Neural progenitor cell (in vitro differentiated cells): ENCODE measurements at places on chromosomes 2 and 18.

GRCh38 chr2:38106405-38107094 lies 30.6 kb upstream of the CYP1B1 start:
- no peak for DNase-seq

DNA sequence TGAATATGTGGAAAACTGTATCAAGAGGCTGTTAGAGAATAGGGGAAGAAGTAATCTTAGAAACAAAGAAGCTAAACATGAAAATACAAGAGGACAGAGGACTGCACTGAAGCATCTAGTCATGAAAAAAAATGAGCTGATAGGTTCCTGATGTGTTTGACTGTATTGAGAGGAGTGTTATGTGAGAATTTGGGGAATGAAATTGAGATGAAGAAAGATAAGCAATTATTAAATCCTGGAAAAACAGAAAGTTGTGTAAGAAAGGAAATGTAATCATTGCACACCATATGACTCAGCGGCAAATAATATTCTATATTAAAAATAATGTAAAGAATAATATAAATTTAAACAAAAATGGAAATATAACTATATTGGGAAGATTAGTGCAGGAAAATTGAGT lies 71.2 kb downstream of the SEMA4F start:
- DNase-seq, result no peak

DNA sequence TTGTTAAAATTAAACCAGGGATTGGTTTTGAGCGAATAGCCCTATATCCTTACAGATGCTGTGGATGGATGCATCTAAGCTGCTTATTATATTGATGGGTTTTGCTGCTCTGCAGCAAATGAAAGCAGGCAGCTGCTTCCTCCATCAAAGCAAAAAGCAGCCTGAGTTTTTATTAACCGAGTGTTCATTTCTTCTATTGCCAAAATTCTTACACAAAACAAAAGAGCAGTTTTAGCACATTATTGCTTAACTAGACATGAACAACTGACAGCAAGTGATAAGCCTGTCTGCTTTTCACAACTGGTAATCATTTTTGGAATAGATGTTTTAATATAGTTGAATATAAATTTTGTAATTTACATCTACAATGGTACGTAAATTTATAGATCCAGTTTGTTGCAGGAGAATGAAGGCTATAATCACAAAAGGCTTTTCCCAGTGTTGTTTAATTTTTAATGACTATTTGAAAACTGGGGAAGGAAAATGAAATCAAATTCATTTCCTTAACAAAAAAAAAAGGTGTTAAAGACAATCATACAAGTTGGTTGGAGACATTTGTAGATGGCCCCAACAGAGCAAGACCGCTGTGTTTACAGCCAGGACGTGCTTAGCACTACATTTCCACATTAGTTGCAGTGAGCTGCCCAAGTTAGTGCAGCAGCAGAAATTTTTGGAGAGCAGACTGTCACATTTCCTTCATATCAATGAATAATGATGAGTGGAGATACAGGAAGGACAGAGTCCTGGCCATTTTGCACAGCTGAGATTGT lies 253.6 kb upstream of the SIX3 start:
- DNase-seq, result no peak

DNA sequence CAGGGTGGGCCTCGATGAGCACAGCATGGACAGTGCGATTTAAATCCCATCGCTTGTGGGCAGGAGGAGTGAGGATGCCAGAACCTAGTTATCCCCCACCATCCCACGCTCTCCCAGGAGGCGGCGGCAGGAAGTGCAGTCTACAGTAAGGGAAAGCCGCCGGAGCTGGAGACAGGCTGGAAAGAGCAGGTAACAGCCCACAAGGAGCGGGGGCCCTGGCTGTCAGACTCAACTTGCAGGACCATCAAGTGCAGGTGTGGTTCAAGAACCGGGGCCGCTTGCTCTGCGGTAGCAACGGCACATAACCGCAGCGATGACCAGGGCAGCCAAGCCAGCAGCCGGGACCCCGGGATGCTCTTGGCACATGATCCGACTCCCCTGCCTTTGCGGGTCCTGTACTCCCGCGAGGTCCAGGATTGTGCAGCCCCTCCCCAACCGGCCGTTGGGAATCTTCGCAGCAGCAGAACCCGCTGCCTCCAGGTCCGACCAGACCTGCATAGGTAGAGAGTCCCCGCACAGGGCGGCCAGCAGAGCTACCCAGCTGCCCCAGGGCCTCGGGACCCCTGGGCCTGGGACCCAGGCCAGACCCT lies 82.1 kb downstream of the BIN1 start:
- DNase-seq, result peak; percentile 78

DNA sequence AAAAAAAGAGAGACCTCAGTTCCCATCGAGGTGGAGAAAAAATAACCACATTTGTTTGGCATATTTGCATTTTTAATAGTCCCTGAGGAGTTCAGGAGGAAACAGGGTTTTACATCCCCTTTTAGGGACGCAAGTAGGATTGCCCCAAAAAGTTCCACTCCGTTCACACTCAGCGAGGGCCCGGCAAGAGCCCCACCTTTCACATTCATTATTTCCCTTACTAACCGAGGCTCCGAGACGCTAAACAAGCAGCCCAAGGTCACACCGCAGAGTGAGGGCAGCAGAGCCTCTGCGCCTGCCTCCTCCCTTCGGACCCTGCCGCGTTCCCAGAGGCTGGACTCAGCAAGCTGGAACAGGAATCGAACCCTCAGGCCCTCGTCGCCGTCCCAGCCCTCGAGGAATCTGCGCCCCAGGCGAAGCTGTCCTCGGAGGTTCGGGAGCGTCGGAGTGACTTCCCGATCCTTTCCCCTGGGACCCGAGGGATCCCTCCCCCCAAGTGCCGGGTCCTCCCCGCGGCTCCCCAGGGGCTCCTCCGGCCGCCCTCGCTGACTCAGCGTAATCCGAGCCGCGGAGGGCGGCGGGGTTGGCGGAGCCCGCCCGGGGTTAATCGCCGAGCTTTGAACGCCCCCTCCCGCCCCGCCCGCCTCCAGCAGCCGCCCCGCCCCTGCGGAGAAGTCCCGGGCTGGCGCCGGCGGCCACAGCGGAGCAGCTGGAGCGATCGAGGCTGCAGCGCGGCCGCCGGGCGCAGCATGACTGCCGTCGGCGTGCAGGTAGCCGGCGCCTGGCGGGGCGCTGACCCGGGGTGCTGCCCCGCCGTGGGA lies at the start of gene TMEM37:
TMEM37 (plus strand) TSS at position 700 of the 821 bp plus-strand sequence; CDS start at position 750, 50 bp downstream.
- DNase-seq, result peak; percentile 94

DNA sequence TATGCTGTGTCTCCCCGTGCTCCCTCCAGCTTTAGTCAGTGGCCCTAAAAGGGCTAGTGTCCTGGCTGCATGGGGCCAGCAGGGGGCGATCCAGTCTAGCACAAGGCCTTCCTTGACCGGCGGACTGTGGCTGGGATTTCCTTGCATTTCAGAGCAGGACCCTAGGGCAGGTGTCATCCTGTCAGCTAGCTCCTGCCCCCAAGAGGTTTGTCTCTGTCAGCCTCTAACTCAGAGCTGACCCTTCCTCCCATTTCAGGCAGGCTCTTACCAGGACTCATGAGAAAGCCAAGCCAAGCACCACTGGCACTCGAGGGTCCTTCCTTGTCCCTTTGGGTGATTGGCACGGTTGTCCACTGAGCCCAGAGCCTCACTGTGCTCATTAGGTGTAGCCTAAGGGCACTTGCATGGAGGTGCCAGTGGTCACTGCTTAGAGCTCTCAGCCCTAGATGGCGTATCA lies 140.3 kb downstream of the RPIA start:
- no peak for DNase-seq

DNA sequence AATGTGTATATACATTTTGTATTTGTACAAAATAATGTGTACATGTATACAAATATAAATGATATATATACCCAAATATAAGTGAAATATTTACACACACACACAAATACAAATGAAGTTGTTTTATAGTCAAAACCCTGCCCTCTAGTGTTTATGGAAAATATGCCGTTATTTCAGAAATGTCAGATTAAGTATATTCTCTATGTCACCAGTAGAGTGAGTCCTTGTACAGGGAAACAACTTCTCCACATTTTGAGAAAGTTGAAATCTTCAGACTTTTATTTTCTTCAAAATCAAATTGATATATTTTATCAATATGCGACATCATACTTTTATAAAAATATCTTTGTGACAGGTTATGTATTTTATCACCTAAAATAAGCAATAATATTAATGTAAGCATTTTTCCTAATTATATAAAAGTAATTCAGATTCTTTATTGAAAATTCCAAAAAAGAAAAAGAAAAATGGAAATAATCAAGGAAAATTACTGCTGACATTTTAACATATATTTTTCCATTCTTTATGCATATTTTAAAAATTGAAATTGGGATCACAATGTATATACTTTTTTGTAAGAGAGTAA lies 22.4 kb downstream of the ARL6IP6 start:
- DNase-seq, result peak; percentile 20

GRCh38 chr2:121961761-121962160 lies 206.3 kb downstream of the TSN start:
- no peak for DNase-seq

DNA sequence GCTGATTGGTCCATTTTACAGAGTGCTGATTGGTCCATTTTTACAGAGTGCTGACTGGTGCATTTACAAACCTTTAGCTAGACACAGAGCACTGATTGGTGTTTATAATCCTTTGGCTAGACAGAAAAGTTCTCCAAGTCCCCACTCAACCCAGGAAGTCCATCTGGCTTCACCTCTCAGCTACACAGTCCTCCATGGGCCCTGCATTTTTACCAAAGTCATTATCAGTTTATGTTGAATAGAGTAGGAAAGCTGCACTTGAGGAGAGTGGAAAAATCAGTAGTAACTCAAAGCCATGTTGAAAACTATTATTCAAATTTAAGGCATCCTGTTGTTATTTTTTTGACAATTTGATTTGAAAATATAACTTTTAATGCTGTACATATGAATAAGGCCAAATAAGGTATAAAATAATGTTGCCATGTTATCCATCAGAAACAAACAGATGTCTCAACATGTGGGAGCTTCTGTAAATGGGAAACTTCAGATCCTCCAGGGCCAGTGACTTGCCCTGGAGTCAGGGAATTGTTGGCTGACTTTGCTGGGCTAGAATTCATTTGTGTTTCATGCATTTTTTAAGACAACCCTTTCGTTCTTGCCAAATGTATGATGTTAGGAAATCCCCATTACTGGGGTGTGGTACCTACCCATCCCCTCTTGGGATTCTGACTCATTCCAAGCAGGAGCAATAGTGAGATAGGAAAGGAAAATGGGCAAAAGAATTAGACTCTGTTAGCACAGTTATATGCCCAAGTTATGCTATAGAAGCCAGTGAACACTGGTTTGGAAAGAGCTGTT lies 37.8 kb upstream of the CCDC195 start:
- no peak for DNase-seq

DNA sequence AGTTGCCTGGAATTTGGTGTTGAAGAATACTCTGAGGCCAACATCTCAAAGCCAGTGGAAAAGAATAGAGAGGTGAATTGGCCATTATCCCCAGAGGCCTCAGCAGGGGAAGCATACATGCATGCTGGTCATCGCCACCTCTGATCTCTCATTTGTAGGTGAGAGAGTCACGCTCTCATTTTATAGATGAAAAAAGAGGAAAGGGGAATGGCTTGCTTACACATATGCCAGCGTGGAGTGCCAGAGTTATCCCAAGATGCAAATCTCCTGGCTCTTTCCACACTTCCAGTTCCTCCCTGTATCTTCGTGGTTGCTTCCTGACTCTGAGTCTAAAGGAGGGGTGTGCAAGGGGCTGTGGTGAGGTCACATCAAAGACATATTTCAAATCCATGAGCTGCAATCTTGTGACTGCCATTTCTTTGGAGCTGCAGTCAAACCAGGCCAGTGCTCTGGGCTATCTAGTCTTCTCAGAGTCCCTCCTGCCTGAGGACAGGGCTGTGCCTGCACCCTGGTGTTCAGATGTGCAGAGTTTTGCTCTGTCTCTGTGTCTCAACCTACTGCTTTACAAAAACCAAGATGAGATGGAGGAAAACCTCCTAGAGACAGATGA lies 324.7 kb downstream of the MYCN start:
- DNase-seq, result no peak

GRCh38 chr2:100796499-100797100 lies 23.3 kb upstream of the NPAS2 start:
- no peak for DNase-seq

DNA sequence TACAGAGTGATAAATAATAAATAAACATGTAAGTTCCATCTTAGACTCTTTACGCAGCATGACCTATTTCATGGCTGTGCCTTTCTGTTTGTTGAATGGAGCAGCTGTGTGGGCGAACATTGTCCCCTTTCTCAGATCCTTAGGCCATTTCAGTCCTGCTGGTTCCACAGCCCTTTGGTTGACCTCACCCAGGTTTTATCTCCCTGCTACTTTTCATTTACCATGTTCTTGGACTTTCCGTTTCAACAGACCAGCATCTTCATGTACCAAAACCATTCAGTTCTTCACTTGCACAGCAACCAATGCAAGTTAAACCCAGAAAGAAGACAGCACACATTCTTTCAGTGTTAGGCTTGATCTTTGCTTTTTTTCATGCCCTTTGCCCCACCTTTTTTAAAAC lies 83.8 kb downstream of the XRCC5 start:
- no peak for DNase-seq

DNA sequence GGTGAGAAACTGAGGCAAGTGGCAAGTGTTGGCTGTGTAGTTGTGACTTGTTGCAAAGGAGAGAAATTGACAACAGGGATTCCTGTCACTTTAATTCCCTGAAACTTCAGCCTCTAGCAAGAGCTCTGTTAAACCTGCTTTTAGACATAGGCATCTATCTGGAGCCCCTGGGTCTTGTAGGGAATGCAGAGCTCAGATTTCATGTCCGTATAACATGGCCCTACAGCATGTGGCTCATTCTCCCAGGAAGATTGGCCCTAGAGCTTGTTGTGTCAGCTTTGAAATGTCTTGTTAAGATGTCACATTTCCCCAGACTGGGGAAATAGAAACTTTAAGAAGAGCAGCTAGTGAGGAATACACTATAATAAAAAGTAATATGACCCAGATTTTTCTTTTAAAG lies 115.8 kb downstream of the POLE4 start:
- no peak for DNase-seq
